ENCODE measurements at places on chromosomes 7 and 10.

DNA sequence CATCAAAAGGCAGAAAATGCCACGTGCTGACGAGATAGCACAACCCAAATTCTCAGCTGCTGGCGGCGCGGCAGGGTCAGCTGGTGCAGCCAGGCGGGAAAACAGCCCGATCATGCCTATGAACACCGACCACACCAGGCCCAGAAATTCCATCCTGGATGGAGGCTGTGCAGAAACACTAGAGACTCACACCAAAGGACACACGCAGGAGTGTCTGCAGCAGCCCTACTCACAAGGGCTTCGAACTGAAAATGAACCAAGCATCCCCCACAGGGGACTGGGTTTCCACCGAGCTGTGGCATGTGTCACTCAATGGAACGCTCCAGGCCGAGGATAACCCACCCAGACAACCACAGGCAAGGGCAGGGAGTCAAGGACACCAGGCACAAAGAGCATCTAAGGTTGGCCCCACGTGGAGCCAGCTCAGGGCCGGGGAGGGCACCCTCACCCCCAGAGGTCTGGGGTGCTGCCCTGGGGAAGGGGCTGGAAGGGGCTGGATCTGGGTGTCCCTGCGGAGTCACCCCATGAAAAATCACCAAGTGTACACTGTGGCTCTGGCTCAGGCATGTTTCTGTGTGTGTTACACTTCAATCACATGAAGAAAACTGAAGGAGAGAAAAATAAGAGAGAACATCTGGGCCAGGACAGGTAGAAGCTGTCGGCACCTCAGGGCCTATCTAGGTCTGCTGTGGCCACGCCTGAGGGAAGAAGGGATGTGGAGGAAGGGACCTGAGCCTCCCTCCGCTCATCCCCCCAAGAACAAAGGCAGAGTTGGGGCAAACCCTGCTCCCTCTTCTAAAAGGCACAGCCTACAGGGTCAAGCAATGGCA lies 33.0 kb downstream of the RASGEF1A start:
- peak; percentile 39 for DNase-seq

DNA sequence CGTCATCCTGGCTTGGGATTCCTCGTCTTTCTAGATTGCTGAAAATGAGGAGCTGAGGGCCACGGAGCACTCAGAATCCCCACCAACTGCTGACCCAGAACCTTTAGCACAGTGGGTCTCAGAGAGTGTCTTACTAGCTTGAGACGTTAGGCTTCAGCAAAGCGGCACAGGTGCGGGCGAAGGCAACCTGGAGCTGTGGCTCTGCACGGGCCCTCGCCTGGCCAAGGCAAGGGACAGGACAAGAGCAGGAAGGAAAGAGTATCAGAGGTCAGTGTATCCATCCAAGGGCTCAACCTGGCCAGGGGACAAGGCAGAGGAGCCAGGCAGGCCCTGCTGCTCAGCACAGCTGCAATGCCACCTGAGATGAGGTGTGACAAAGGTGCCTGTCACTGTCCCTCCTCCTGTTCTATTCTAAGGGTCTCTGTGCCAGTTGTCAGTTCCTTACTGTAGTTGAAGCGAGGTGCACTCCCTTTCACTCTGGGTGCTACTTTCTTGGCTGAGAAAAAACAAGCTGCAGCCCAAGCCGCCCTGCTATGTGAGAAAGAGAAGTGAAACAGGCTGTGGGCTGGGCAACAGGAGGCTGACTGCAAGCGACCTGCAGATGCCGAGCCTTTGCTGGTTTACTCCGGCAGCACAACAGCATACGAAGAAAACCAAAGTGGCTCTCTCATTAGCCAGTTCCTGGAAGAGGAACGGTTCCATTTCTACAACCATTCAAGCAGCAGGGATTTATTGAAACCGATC lies 33.3 kb upstream of the KDM7A start:
- no peak for DNase-seq

DNA sequence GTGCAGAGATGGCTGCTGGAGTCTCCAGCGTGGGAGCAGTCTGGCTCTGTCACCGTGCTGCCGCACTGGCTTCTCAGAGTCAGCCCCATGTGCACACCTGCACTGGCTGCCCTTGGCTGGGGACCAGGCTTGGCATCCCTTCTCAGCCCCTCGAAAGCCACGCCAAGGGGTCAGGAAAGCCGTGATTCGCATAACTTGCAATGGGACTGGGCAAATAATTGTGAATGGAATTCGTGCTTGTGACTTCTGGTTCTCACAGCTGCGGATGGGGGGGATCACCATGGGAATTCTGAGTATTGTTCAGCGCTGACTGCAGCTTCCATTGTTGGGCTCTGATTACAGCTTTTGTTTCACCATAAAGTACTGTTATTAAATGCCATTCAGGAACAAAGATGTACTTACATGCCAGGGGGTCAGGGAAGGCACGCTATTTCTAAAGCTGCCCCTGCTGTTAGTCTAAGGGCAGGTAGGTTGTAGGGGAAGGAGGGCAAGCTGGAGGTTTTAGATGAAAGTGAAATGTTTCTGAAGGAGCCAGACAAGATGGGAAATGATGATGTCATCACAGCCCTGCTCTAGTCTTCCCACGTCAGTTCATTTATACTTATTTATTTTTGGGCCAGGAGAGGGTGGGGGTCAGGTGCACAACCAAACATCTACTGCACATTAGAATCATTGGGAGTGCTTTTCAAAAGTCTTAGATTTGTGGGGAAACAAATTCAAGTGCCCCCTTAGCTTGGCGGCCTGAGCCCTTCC lies 5.8 kb upstream of the PLEKHA1 start:
- peak; percentile 43 for DNase-seq

DNA sequence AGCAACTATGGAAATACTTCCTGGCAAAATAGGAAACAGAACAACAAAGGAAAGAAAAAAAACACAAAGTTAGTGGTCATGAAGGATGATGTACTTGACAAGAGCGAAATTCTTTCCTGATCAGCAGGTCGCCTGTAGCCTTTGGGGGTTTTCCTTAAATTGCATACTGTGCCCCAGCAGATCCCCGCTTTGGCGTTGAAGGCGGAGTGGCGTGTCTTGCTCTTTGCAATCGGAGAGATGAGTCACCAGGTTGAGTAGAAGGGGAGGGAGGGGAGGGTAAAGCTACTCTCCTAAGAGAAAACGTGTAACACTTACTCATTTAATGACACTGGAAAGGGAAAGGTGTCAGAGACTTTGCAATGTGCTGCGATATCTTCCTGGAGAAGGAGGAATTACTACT lies 587.2 kb downstream of the SORCS1 start:
- peak; percentile 30 for DNase-seq

- no peak for DNase-seq
Measured at GRCh38 chr7:99457650-99458493, 8.1 kb downstream of the ATP5MF start.

- no peak for DNase-seq
Measured at GRCh38 chr7:103592844-103593243, 146.8 kb upstream of the SLC26A5 start.
